Omental fat pad (tissue), 4 donors: ENCODE measurements at places on chromosomes 3 and 15.

DNA sequence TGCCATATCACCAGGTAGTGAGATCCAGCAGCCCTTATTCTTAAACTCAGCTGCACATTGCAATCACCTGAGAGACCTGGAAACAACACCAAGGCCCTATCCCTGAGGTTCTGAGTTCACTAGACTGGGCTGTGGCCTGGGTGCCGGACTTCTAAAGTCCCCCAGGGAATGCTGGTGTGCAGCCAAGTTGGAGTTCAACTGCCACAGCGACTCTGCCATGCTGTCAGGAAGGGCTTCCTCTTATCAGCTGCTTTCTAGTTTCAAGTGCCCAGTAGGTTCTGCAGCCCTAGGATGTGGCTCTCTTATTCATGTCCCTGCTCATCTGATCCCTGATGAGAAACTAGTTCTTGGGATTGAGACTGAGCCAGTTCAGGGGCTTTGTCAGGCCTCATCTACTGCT is 47.8 kb downstream of the ACAA1 start:
- no peak for DNase-seq

DNA sequence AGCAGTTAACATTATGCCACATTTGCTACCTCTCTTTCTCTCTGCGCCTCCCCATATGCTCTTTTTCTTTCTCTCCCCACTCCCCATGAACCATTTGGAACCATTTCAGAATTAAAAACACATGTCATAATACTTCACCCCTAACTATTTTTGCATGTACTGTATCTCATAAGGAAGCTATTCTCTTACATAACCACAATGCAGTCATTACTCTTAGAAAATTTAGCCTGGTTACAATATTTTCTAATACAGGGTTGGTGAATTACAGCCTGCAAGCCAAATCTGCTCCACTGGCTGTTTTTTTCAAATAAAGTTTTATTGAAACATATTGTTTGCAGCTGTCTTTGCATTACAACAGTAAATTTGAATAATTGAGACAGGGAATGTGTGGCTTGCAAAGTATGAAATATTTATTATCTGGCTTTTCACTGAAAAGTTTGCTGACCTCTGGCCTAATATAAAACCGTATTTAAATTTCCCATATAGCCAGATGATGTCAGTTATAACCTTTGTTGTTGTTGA is 62.8 kb downstream of the SGO1 start:
- DNase-seq: no peak

DNA sequence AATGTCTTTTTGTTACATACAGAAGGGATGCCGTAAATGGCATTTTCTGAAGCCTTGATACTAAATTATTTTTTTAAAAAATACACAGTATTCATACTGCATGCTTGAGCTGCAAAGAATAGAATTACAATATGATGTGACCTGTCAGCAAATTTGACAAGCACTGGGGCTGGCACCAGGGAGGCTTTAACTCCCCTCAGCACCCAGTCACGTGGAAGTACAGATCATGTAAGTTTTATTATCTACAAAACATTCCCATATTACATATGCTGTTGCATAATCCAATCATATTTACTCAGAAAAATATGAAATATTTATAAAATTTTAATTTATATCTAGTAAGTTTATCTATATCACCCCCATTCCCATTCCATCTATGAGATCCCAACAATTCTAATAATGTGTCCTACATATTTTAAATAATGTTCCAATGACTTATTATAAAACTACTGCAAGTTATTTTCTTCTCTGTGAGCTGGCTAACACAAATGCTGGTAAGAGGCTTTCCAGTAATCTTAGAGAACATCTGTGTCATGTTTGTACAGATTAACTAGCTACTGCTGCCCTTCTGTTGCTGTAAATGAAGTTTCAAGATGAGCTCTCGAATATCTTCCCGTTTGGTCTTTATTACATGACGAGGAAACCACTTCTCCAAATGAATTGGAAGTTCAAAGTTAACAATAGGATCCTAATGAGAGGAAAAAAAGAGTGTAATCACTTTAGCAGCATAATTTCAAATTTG is 5.2 kb upstream of the IMPG2 start:
- no peak for DNase-seq

DNA sequence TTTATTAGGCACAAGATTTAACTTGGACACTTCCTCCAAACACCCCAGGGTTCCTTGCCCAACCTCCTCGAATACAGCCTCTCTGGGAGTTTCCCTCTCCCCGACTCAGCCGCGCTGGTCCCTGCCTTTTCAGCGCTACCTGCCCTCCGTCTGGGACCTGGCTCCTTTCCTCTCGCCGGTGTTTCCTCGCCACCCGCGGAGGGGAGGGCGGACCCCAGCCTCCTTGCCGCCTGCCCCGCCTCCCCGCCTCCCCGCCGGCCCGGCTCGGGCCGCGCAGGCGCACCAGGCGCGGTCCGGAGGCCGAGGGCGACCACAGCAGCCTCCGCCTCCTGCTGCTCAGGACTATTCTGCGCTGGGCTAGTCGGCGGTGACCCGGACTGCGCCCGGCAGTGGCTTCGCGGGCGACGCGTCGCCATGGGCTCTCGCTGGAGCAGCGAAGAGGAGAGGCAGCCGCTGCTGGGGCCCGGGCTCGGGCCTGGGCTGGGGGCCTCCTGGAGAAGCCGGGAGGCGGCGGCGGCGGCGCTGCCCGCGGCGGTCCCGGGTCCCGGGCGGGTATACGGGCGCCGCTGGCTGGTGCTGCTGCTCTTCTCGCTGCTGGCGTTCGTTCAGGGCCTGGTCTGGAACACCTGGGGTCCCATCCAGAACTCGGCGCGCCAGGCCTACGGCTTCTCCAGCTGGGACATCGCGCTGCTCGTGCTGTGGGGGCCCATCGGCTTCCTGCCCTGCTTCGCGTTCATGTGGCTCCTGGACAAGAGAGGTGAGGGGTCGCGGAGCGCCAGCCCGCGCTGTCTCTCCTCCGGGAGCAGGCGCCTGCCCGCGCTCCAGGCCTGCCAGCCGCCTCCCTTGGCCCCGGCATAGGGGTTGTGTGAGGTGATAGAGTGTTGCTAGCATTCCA is at the start of gene SLC49A4:
Gene SLC49A4, plus strand, starts transcription at position 291 of the 895 bp plus-strand sequence. Its CDS starts 124 bp downstream, at position 415.
- DNase-seq: peak; percentile 36

DNA sequence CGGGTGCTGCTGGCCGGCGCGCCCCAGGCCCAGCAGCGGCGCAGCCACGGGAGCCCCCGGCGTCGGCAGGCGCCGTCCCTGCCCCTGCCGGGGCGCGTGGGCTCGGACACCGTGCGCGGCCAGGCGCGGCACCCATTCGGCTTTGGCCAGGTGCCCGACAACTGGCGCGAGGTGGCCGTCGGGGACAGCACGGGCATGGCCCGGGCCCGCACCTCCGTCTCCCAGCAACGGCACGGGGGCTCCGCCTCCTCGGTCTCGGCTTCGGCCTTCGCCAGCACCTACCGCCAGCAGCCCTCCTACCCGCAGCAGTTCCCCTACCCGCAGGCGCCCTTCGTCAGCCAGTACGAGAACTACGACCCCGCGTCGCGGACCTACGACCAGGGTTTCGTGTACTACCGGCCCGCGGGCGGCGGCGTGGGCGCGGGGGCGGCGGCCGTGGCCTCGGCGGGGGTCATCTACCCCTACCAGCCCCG is 777 bp downstream of the LOXL1 start:
- DNase-seq: no peak

GRCh38 chr3:112789787-112790186 is 56.9 kb downstream of the CD200R1L start:
- no peak for DNase-seq

DNA sequence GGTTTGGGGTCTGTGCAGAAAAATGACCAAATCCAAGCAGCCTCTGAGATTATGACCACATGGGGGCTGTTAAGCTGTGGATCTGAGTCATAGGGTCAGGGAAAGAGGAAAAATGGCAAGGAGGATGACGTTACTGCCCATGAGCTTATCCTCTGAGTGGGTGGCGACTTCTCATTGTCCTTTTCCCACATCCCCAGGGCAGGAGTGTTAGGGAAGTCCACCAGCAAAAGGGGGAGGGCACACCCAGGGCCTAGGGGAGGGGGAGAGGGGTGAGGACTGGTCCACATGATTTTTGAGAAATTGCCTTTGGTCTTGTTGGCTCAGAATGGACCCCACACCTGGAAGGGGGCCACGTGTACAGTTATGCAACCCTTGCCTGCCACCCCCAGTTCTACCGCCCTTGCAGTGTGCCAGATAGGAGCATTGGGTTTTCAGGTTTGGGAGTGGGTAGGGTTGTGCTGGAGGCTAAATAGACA is 2.6 kb downstream of the CD276 start:
- peak; percentile 41 for DNase-seq

- DNase-seq: no peak
Observed at GRCh38 chr3:142530296-142530695, 48.2 kb downstream of the ATR start.

DNA sequence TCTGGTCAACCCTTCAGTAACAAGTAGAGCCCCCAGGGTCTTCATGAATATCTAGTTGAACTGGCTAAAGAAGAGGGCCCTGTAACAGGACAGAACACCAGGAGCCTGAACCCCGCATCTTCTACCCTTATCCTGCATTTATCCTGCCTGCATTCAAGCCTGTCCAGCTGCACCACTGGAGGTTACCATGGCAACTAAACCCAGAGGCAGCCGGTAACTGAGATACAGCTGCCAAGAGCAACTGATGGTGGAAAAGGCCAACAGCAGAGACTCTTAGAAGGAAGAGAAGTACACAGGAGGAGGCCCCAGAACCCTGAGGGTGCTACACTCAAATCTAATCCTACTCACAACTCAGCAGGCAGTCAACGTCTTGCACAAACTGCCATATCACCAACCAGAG is 3.7 kb upstream of the PRKAR2A start:
- no peak for DNase-seq

- no peak for DNase-seq
Observed at GRCh38 chr3:136546720-136547119, 205.5 kb downstream of the STAG1 start.

- no peak for DNase-seq
Observed at GRCh38 chr15:31887246-31887645, 143.1 kb upstream of the CHRNA7 start.
